Activated CD4-positive, alpha-beta T cell treated with anti-CD3 and anti-CD28 coated beads, Interleukin-2, amount 10 ng/mL, durations not matched to agents 7 days and 5 days (primary cell): ENCODE measurements at places on chromosomes 6 and 20.

- peaks cover 34% of the 10 kb centered on the region for H3K4me1 ChIP-seq
- H3K4me3 ChIP-seq: no peak overlapping the region
- peaks cover 10% of the 10 kb centered on the region for H3K36me3 ChIP-seq
- peaks cover 2% of the 10 kb centered on the region for H3K27me3 ChIP-seq
- no peak overlapping the region for H3K27ac ChIP-seq
Measured at GRCh38 chr20:24022621-24023180, 34.1 kb upstream of the GGTLC1 start.

DNA sequence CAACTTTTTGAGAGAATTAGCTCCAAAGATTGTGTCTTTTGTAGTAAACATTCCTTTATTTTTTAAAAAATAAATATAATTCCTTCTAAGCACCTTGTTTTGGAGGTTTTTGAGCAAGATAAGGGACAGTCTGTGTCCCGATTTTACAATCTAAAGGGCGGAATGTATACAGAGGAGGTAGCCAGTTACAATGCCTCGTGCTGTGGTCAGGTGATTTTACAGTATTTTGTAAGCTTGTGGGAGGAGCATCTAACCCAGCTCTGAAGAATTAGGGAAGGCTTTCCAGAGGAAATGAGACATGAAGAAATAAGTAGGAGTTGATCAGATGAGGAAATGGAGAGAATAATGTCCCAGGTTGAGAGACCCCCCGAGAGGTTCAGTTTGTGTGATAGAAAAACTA, 1.3 kb downstream of the HINT3 start:
- no peak for DNase-seq
- peaks cover 7% of the 10 kb centered on the region for H3K4me1 ChIP-seq
- no peaks in the 10 kb centered on the region for H3K36me3 ChIP-seq
- no peak overlapping the region for H3K27ac ChIP-seq
- H3K27me3 ChIP-seq: peaks cover 3% of the 10 kb centered on the region

DNA sequence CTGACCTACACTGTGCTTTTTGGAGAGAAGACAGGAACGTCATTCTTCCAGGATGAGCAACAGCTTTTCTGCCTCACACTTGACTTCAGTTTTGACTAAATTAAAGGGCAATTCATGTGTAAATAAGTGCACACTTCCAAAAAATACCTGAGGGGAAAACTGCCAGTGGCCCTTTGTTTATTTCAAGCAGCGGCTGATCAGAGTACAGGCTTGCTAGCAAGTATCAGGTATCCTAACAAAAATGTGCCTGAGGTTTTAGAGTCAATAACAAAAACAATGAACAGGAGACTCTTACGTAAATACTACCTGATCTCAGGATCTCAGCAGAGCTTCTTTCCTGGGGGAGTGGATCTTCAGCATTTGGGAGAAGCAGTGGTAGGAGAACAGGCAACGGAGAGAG, 12.4 kb downstream of the LY86 start:
- no peak for DNase-seq
- H3K4me1 ChIP-seq: peaks cover 64% of the 10 kb centered on the region
- H3K27ac ChIP-seq: peak overlapping the region; percentile 46
- peaks cover 52% of the 10 kb centered on the region for H3K36me3 ChIP-seq

DNA sequence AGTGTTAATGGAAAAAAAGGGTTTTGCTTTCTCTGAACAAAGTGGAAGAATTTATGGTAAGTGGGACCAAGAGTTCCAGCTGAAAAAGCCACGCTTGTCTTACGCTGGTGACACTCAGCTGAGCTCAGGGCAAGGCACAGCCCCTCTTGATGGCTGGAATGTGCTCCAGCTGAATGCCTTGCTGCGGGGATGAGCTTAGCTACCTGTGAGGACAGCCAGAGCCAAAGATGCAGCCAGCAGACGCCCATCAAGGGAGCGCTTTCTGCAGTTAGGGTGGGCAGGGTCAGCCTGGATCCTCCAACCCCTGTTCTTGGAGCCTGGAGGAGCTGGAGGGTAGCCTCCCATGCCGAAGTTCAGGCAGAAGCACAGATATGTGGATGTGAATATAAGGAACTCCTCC, 191.4 kb downstream of the SCP2D1 start:
- no peak overlapping the region for H3K4me3 ChIP-seq
- no peaks in the 10 kb centered on the region for H3K36me3 ChIP-seq
- no peaks in the 10 kb centered on the region for H3K27me3 ChIP-seq
- no peaks in the 10 kb centered on the region for H3K4me1 ChIP-seq
- H3K27ac ChIP-seq: no peak overlapping the region
- no peak for DNase-seq

DNA sequence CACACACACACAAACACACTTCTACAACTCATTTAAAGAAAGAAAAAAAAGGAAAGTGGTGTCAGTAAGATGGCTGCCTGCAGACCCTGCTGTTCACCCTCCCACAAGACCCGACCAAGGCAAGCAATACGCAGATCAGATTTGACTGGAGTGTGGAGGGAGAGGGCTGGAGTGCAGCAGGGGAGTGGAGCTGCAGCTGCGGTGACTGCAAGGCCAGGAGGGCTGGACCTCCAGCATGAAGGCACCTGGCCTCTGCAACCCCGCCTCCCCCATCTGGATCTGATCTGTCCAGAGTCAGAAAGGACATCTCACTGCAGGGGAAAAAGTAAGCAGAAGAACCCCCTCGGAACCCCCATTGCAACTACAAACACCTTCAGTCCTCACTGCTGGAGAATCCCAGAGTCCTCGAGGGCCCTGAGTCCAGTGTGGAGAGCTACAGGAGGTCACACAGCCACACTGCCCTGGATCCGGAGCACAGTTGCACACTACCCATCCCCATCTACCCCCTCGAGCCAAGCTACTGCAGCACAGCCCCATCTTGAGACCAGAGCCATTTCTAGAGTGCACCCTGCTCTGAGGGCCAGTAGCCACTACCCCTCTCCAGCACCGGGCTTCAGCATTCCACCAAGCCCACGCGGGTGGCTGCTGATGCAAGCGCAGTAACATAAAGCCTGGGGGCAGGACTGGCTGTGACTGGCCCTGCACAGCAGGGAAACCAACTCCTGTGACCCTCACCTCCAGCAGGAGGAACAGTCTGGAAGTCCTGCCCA, 41.9 kb upstream of the SRSF6 start:
- H3K27me3 ChIP-seq: peaks cover 5% of the 10 kb centered on the region
- no peaks in the 10 kb centered on the region for H3K36me3 ChIP-seq
- no peak for DNase-seq
- H3K27ac ChIP-seq: no peak overlapping the region
- H3K4me3 ChIP-seq: no peak overlapping the region
